Inflammatory macrophage (primary cell): ENCODE measurements at places on chromosomes 11 and 22.

GRCh38 chr22:27170491-27170890, 513.1 kb downstream of the MIAT start:
- DNase-seq = no peak

GRCh38 chr11:1500466-1501420, 14.2 kb upstream of the MOB2 start:
- DNase-seq = no peak

GRCh38 chr11:31237819-31238760, 131.4 kb downstream of the DCDC1 start:
- DNase-seq = no peak

DNA sequence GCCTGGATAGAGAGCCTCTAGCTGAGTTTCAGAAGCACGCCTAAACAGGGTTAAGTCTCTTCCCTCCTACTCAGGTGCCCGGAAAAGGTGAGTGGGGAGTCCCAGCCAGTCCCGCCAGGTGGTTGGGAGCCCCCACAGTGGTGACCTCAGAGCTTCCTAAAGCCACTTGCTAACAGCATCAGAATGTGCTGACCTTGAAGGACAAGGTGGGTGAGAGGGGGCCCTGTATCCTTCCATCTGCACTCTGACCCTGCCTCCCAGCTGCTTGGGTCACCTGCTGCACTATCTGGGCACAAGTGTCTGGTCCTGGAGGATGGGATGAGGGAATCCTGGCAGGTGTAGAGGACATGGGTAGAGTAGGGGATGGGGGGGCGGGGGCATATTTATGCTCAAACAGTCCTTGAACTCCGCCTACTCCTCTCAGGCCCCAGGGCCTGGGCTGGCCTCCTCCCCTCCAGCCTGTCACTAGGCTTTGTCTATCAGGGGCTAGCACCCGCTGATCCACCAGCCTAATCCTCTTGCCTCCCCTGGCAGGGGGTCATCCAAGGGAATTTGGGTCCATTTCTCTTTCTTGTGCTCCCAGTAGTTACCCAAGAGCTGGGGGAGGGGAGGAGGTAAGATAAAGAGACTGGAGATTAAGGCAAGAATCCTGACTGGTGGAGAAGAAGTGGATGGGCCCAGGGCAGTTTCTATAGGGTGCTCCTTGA, 3.4 kb downstream of the USP2 start:
- no peak for DNase-seq

DNA sequence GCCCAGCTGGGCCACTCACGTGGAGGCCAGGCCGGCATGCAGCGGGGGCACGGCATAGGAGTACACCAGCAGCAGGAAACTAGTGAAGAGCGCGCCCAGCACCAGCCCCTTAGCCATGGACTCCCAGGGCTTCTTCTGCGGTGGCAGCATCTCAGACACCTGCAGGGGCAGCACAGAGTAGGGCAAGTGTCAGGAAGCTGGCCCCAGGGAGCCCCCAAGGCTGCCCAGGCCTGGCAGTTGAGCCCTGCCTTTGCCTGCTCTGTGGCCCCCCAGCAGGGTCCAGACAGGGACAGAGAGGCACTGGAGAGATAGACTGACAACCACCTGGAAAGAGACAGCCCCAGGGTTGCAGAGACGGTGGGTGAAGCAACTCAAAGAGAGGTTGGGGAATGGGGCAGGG, 10.7 kb upstream of the SEC14L6 start:
- no peak for DNase-seq

DNA sequence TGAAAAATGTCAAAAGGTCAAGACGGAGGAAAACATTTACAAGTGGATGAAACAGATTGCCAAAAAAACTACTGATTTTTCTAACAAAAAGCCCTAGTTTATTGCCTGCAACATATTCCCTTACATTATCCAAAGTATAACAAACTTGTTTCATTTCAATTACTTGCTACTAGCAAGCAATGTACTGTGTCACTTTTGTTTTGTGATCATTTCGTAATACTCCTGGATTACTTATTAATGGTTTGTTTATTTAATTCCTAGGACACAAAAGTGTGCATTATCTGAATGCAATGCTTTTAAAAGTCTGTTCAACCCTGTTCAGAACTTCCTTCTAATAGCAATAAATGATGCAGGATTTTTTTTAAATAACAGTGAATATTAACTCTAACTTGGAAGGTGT, 50.9 kb downstream of the CCDC34 start:
- DNase-seq = no peak

DNA sequence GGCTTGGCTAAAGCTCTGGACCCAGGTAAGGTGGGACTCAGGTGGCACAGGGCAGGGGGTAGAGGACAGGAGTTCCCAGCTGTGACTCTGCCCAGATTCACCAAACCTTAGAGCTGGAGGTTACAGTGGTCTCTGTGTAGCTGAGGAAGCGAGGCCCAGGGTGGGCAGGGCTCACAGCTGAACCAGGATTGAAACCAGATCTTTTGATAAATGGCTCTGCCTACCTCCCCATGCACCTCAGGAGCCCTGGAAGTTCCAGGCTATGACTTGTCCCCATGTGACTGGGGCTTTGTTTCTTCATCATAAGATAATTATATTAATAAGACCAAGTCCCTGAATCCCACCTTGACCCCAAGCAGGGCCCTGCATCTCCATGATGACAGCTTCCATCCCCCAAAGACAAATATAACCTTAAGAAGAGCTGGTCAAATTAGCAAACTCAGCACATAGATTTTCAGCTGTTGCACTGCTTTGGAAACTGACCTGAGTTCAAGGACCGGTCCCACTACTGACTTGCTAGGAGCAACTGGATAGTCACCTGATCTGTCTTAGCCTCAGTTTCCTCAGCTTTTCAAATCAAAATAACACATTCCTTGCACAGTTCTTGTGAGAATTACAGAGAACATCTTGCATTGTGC, 21.3 kb upstream of the TSKU start:
- DNase-seq = no peak

DNA sequence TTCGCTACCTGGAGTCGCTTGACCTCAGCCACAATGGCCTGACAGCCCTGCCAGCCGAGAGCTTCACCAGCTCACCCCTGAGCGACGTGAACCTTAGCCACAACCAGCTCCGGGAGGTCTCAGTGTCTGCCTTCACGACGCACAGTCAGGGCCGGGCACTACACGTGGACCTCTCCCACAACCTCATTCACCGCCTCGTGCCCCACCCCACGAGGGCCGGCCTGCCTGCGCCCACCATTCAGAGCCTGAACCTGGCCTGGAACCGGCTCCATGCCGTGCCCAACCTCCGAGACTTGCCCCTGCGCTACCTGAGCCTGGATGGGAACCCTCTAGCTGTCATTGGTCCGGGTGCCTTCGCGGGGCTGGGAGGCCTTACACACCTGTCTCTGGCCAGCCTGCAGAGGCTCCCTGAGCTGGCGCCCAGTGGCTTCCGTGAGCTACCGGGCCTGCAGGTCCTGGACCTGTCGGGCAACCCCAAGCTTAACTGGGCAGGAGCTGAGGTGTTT, 12.8 kb downstream of the TSKU start:
- DNase-seq = no peak

DNA sequence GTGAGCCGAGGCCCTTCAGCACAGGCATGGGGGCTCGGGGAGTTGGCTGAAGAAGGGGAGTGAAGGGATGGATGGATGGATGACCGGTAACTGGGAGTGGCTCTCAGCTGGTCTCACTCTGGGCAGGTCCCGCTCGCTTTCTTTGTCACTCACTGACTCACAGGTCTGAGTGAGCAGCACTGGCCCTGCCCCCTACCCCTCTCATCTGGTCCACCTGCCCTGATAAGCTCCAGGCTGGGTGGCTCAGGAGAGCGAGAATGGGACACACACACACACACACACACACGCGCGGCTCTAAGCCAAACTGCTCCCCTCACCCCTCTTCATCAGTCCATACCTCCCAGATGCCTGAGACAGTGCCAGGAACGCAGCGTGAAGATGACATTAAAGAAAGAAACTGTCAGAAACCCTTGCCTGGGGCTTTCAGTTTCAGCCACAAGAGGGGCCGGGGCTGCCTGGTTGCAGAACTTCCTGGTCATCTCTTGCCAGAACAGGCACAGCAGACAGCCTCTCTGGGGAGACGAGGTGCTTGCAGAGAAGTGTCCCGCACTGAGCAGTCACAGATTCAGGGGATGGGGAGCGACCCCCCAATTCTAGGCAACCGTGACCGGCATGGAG, 16.5 kb upstream of the SHISAL1 start:
- no peak for DNase-seq

GRCh38 chr11:124732230-124732629, 7.5 kb upstream of the NRGN start:
- peak; percentile 68 for DNase-seq

- no peak for DNase-seq
Observed at GRCh38 chr22:49159711-49160110, 668.0 kb downstream of the BRD1 start.

DNA sequence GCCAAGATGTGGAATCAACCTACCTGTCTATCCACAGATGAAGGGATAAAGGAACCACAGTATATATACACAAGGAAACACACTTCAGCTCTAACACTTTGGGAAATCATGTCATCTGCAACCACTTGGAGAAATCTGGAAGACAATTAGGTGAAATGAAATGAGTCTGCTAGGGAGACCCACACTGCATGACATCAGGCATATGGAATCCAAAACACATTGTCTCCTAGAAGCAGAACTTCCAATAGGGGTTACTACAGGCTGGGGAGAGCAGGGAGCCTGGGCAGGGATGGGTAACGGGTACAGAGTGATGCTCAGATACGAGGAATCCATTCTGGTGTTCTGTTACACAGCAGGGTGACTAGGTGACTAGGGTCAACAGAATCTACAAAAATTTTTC, 18.3 kb downstream of the RGL4 start:
- DNase-seq = no peak

DNA sequence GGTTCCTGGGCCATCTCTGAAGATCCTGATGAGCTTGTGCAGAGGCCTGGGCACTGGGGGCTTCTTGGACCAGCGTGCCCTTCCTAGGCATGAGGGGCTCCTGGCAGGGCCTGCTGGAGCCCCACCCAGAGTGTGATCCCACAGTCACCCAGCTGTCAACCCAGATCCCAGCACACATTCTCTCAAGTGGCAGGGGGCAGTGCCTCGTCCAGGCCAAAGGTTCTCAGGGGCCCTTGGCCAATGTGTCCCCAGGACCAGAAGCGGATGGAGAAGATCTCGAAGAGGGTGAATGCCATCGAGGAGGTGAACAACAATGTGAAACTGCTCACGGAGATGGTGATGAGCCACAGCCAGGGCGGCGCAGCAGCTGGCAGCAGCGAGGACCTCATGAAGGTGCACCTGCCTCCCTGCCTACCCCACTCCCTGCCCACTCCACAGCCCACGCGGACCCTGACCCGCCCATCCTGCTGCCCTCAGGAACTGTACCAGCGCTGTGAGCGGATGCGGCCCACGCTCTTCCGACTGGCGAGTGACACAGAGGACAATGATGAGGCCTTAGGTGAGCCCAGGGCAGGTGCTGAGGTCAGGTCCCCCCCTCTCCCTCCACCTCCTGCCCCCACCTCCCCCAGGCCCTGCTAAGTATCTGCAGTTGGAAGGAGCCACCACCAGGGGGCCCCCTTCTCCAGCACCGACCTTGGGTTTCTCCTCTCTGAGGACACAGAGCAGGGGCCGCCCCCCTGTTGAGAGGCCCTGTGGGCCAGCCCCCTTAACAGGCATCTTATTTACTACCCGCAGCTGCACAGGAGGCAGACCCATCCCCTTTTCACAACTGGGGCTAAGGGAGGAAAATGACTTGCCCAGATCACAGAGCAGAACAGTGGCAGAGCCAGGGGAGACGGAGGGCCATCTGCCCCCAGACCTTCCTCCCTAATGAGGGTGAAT, 14.7 kb downstream of the GGA1 start:
- peak; percentile 50 for DNase-seq

- DNase-seq = no peak
Observed at GRCh38 chr11:34270711-34271110, 87.1 kb downstream of the ABTB2 start.

GRCh38 chr22:41992496-41992895, 6.1 kb upstream of the WBP2NL start:
- DNase-seq = no peak

- DNase-seq = no peak
Observed at GRCh38 chr11:66933531-66933930, 24.7 kb downstream of the PC start.

- no peak for DNase-seq
Observed at GRCh38 chr11:71155846-71156245, 96.5 kb downstream of the SHANK2 start.

DNA sequence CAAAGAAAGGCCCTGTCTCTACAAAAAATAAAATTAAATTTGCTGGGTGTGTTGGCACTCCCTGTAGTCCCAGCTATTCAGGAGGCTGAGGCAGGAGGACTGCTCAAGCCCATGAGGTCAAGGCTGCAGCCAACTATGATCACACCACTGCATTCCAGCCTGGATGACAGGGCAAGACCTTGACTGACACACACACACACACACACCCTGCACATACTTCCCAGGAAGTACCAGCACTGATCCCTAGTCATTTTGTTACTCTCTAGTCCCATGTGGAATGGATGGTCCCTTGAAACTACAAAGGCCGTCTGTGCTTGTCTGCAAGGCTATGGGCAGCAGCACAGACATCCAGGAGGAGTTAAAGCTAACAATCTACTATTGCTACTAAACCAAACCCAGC, 59.7 kb upstream of the CYP2D6 start:
- no peak for DNase-seq

DNA sequence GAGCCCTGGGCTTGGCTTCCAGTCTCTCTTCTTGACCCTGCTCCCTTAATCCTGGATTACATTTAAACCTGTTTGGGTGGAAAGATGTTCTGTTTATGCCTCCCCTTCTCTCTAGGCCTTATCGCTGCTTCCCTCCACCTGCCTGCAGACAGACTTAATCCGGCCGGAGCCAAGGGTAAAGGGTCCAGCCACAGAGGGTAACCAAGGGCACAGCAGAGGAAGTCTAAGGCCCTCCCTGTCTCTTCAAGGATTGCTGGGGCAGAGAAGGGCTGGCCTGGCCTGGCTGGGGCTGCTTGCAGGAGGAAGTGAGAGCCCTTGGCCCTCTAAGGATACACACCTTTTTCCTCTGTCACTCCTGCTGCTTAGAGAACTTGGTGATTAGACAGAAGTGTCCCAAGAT, 2.1 kb downstream of the GAL3ST3 start:
- DNase-seq = no peak

GRCh38 chr11:85236211-85236610, 390.9 kb downstream of the DLG2 start:
- DNase-seq = no peak

DNA sequence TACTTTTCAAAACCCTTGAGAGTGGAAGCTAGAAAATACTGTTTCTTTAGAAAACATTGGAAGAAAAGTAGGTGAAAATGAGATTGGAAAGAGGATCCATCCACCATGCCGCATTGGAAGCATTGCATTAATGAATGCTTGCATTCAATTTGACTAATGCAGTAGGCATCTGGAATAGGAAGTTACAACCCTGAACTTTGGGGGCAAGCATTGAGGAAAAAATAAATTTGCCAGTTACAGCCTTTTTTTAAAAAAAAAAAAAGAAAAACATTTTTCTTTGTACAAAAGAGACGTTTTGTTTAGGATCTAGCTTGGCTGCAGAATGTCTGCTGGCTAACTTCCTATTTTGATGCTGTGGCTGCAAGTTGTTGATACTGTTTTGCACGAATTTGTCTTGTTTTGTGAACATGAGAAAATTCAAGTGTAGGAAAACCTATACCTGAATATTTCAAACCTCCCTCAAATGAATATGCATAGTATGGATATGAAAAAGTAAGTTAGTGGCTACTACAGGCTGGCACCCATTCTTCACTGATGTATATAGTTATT, 28.1 kb downstream of the RTN3 start:
- DNase-seq = no peak

- DNase-seq = no peak
Observed at GRCh38 chr11:8065031-8065430, 16.0 kb upstream of the TUB start.
